ENCODE measurements at places on chromosomes 6 and 20. TPM values are rescaled to one million over a fixed set of nuclear protein-coding genes. Genes with fewer than 3 reads are reported as not detected.

LAMP5 gene
- not detected for total RNA-seq

SNAI1 gene
- 3.9 TPM for total RNA-seq

CCR6 gene
- not detected for total RNA-seq

ADNP gene
- 139 TPM for total RNA-seq

TCP1 gene
- 254 TPM for total RNA-seq

DOK5 gene
- total RNA-seq = 30.8 TPM

CTCFL gene
- total RNA-seq = not detected

- peaks cover 5% of the 10 kb centered on the region for H3K36me3 ChIP-seq
- no peak overlapping the region for H3K27ac ChIP-seq
- H3K4me3 ChIP-seq = no peak overlapping the region
- H3K4me1 ChIP-seq = no peaks in the 10 kb centered on the region
- no peaks in the 10 kb centered on the region for H3K27me3 ChIP-seq
These were observed 59.1 kb downstream of the CEP43 start for GRCh38 chr6:167058261-167058660.

GRCh38 chr20:41126719-41127118 is 10.6 kb upstream of the PLCG1 start:
- peaks cover 11% of the 10 kb centered on the region for H3K36me3 ChIP-seq
- H3K27ac ChIP-seq = peak overlapping the region; percentile 9
- no peaks in the 10 kb centered on the region for H3K27me3 ChIP-seq

DNA sequence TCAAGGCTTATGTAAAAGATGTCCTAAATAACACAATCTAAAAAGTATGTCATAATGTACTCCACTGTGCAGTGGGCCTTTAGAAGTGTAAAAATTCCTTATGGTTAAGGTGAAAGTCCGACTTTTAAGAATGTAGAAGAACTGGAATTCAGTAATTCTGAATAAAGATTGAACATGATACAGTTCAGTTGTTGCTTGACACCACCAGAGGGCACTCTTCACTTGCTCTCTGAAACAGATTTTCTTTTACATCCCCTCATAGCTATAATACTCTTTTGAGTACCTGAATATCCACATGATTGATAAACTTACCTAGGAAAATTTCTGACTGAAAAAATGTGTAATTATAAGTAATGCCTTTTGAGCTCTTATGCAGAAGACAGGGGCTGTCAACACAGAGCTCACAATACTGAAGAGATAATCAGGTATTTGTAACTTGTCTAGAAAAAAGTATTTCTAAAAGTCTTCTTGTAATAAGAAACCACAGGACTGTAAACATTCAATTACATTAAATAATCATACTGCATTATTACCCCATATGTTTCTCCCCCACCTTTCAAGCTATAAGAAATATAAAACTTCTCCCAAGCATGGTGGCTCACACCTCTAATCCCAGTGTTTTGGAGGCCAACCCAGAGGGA is 92.1 kb downstream of the POPDC3 start:
- H3K4me1 ChIP-seq = peaks cover 6% of the 10 kb centered on the region
- DNase-seq = no peak
- peaks cover 5% of the 10 kb centered on the region for H3K27me3 ChIP-seq
- H3K36me3 ChIP-seq = no peaks in the 10 kb centered on the region
- H3K4me3 ChIP-seq = no peak overlapping the region
- H3K27ac ChIP-seq = no peak overlapping the region

DNA sequence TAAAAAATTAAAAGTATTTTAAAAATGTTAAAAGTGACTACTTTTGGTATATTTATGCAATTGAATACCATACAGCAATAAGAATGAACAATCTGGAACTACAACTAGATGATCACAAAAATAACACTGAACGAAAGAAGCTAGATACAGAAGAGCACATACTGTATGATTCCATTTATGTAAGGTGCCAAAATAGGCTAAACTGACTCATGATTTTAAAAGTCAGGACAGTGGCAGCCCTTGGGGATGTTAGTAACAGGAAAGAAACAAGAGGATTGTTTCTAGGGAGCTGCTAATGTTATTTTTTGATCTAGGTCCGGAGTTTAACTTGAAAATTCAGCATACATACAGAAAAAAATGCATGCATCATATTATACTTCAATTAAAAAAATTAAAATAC is 42.3 kb downstream of the KIF13A start:
- no peak for DNase-seq
- no peaks in the 10 kb centered on the region for H3K36me3 ChIP-seq
- peaks cover 13% of the 10 kb centered on the region for H3K4me1 ChIP-seq

- no peak for DNase-seq
- H3K36me3 ChIP-seq = no peaks in the 10 kb centered on the region
- peaks cover 7% of the 10 kb centered on the region for H3K4me1 ChIP-seq
- peaks cover 8% of the 10 kb centered on the region for H3K27me3 ChIP-seq
- no peak overlapping the region for H3K27ac ChIP-seq
These were observed 113.3 kb downstream of the SASH1 start for GRCh38 chr6:148455674-148456558.

GRCh38 chr6:127963495-127963894 is 62.6 kb upstream of the THEMIS start:
- no peaks in the 10 kb centered on the region for H3K4me1 ChIP-seq
- H3K4me3 ChIP-seq = no peak overlapping the region
- DNase-seq = no peak
- H3K36me3 ChIP-seq = no peaks in the 10 kb centered on the region
- no peaks in the 10 kb centered on the region for H3K27me3 ChIP-seq
- no peak overlapping the region for H3K27ac ChIP-seq

- H3K27me3 ChIP-seq = peaks cover 6% of the 10 kb centered on the region
- H3K27ac ChIP-seq = no peak overlapping the region
- H3K4me3 ChIP-seq = no peak overlapping the region
These were observed 11.5 kb downstream of the FGD2 start for GRCh38 chr6:37016995-37017394.

GRCh38 chr20:43947316-43947710 is 32.7 kb downstream of the TOX2 start:
- H3K27ac ChIP-seq = no peak overlapping the region
- no peak overlapping the region for H3K4me3 ChIP-seq
- no peaks in the 10 kb centered on the region for H3K36me3 ChIP-seq
- DNase-seq = no peak

DNA sequence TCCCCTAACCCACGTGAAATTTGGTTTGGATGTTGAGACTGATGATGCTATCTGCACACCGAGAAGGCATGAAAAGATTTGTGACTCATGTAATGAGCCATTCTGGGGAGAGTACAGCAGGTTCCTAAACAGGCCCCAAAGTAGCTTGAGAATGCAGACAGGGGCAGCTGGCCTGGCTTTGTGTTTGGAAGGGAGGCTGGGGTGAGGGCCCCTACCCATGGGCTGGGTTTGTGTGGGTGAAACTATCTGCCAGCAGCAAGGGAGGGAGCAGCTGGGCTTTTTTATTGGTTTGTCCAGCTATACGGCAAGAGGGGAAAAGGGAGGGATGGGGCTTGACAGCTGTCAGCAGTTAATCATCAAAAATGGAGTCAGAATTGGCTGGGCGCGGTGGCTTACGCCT is 87.0 kb upstream of the RNF24 start:
- no peaks in the 10 kb centered on the region for H3K36me3 ChIP-seq
- no peak overlapping the region for H3K27ac ChIP-seq
- DNase-seq = no peak
- H3K27me3 ChIP-seq = peaks cover 6% of the 10 kb centered on the region
- H3K4me3 ChIP-seq = no peak overlapping the region
- no peaks in the 10 kb centered on the region for H3K4me1 ChIP-seq

GRCh38 chr6:91523511-91523910 is 936.6 kb upstream of the MAP3K7 start:
- H3K27me3 ChIP-seq = peaks cover 2% of the 10 kb centered on the region
- H3K27ac ChIP-seq = no peak overlapping the region
- no peaks in the 10 kb centered on the region for H3K4me1 ChIP-seq

DNA sequence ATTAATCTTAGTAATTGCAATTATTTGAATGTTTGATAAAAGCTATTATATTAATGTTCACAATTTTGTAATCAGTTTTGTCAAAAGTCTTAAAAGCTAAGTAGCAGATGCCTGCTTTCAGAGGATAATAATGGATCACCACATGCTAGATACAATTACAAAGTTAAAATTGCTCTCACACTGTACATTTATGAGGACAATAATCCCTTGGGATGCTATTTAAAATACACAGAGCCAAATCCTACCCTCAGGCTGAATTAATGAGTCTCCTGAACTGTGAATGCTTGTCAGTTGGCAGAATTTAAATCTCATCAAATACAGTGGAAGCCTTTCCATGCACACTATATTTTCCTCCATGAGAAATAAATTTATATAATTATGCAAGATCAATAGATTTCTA is 153.3 kb upstream of the SYNCRIP start:
- no peak overlapping the region for H3K27ac ChIP-seq
- no peak overlapping the region for H3K4me3 ChIP-seq
- H3K36me3 ChIP-seq = peaks cover 4% of the 10 kb centered on the region
- no peak for DNase-seq
- peaks cover 13% of the 10 kb centered on the region for H3K4me1 ChIP-seq

- no peak for DNase-seq
- H3K4me1 ChIP-seq = no peaks in the 10 kb centered on the region
- H3K36me3 ChIP-seq = no peaks in the 10 kb centered on the region
- no peak overlapping the region for H3K27ac ChIP-seq
These were observed 32.4 kb downstream of the COL9A1 start for GRCh38 chr6:70270287-70271005.

GRCh38 chr6:12490904-12491571 is 200.9 kb downstream of the EDN1 start:
- H3K36me3 ChIP-seq = no peaks in the 10 kb centered on the region
- no peaks in the 10 kb centered on the region for H3K27me3 ChIP-seq
- no peak overlapping the region for H3K27ac ChIP-seq

DNA sequence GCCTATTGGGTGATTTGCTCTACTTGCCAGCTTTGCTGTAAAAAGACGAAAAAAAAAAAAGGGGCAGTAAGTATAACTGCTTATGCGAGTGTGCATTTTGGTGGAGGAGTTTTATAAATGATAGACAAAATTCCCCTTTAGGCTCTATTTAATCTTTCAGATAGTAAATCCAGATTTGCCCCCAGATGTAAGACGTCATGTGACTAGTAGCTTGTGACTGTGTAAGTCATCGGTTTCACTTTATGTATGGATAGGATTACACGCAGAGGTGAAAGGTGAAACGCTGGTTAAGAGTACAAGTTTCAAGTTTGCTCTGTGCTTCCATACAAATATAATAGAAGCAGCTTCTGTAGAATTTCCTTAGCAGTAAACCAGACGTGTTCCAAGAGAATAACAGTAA is 7.9 kb downstream of the RAB32 start:
- no peak overlapping the region for H3K4me3 ChIP-seq
- H3K36me3 ChIP-seq = no peaks in the 10 kb centered on the region
- H3K27ac ChIP-seq = no peak overlapping the region
- no peak for DNase-seq
- H3K4me1 ChIP-seq = no peaks in the 10 kb centered on the region
- no peaks in the 10 kb centered on the region for H3K27me3 ChIP-seq

All from glutamatergic neuron (in vitro differentiated cells).